ENCODE measurements at places on chromosomes 3 and 15. TPM values are rescaled to one million over a fixed set of nuclear protein-coding genes. Genes with fewer than 3 reads are reported as not detected.

P3H2 gene
- total RNA-seq, result 4.7 TPM

PLA2G4D gene
- not detected for total RNA-seq

MYL3 gene
- total RNA-seq, result not detected

PRSS50 gene
- 0.31 TPM for total RNA-seq

GALK2 gene
- total RNA-seq, result 80.8 TPM

CCNB2 gene
- 9.7 TPM for total RNA-seq
